Ascending aorta (tissue), 2 donors: ENCODE measurements at places on chromosomes 6 and 20. TPM values are rescaled to one million over a fixed set of nuclear protein-coding genes. Genes with fewer than 3 reads are reported as not detected.

- no peaks in the 10 kb centered on the region for H3K36me3 ChIP-seq
- no peak overlapping the region for H3K4me3 ChIP-seq
- no peak for DNase-seq
- no peak overlapping the region for H3K27ac ChIP-seq
- no peaks in the 10 kb centered on the region for H3K27me3 ChIP-seq
- peaks cover 10% of the 10 kb centered on the region for H3K4me1 ChIP-seq
These were observed 317.2 kb upstream of the CDYL start for GRCh38 chr6:4459032-4459431.

DNA sequence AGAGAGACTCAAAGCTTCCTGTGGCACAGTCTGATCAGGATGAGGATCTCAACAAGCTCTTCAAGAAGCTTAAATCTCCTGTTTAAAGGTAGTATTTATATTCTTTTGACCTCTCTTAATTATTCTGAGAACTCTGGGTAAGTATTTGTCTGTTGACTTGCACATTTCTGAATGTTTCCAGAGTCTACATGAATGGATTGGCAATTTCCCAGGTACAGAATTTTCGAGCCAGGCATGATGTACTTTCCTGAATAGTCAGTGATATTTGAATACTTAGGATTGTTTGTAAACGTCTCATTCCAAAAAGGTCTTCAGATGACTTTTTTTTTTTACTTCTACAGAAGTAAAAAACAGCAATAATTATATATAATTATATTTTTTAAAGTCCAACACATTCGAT lies 293.4 kb downstream of the TBC1D32 start:
- no peak overlapping the region for H3K27ac ChIP-seq
- H3K4me3 ChIP-seq: no peak overlapping the region
- H3K36me3 ChIP-seq: no peaks in the 10 kb centered on the region
- DNase-seq: no peak
- H3K27me3 ChIP-seq: no peaks in the 10 kb centered on the region

The SNAP91 gene
- total RNA-seq: 0.64 TPM

- DNase-seq: no peak
- peaks cover 39% of the 10 kb centered on the region for H3K36me3 ChIP-seq
- H3K27me3 ChIP-seq: no peaks in the 10 kb centered on the region
- no peak overlapping the region for H3K4me3 ChIP-seq
- no peak overlapping the region for H3K27ac ChIP-seq
These were observed 58.0 kb downstream of the AHI1 start for GRCh38 chr6:135439549-135439948.

GRCh38 chr6:112806163-112806865 lies 459.2 kb downstream of the RFPL4B start:
- H3K27ac ChIP-seq: no peak overlapping the region
- DNase-seq: no peak
- H3K27me3 ChIP-seq: no peaks in the 10 kb centered on the region
- H3K36me3 ChIP-seq: no peaks in the 10 kb centered on the region
- H3K4me3 ChIP-seq: no peak overlapping the region

DNA sequence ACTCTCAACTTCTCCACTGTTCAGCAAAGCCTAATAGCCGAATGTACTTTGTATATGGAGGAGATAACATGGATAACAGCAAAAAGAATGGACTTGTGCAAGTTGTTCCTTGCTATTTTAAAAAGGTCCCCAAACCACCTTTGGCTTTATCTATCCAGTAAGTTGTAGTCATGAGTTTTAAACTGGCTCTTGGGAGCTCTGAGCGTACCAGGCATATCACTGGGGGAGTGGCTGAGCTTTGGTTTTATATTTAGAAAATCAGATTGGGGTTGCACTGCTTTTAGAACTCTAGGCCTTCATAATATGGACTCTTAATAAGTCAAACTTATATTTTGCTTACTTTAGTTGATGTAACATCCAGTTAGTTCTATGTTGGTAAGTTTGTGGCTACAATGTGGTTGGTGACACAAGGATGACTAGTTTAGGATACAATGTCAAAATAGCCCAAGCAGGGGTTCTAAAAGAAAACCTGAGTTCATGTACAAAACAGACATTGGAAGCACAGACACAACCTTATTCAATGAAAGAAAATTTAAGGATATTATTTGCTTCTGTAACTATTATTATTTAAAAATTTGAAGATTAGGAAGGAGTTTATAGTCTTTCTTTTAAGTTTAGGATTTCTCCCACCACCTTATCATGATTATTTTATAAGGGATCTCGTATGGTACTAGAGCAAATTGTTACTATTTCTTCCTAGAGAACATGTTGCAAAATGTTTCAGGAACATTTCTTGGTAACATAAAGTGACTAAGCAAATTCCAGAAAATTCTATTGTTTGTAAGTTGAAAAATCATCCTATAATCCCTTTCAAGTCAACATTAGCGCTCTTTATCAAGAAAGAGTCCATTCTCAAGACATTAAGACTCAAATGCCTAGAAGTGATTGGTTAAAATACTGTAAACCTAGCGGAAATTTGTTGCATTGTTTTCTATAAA lies 165.8 kb upstream of the SUPT3H start:
- DNase-seq: no peak
- H3K4me3 ChIP-seq: no peak overlapping the region
- H3K27ac ChIP-seq: no peak overlapping the region
- H3K27me3 ChIP-seq: no peaks in the 10 kb centered on the region
- H3K36me3 ChIP-seq: no peaks in the 10 kb centered on the region
- no peaks in the 10 kb centered on the region for H3K4me1 ChIP-seq

DNA sequence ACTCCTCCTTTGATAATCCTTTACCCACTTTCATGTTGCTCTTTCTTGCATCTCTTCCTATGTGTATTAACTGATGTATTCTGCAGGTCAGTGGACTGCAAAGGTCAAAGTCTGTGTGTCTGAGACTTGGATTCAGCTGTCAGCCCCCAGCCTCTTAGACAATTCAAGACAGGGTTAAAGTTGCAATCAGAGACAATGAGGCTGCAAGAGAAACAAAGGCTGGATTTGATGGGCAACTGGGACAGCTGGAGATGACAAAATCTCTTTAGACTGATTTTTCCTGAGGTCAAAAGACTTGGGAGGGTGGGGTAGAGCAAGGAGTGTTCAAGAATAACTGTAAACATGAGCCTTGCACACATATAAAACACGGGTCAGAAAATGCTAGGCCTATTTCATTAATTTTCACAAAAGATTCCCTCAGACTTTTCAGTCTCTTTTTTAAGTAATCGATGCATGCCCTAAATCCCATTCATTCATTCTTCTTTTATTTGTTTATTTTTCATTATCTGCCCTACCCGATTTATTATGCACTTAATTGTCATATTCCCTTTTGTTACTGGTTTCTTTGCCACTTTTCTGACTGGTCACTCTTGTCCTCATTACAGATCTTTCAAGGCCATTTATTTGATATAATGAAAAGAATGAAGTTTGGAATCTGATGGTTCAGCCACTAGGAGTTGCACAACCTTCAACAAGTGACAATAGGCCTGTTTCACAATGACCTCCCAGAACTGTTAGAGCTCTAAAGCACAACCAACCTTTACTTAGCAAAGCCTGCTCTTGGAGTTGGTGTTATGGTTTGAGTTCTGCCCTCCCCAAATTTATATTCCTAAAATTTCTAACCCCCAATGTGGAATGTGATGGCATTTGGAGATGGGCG lies 33.8 kb upstream of the AKAP12 start:
- H3K27ac ChIP-seq: no peak overlapping the region
- H3K4me1 ChIP-seq: no peaks in the 10 kb centered on the region
- H3K36me3 ChIP-seq: no peaks in the 10 kb centered on the region
- DNase-seq: no peak

GRCh38 chr6:23202207-23202606 lies 632.8 kb downstream of the HDGFL1 start:
- H3K36me3 ChIP-seq: no peaks in the 10 kb centered on the region
- H3K4me1 ChIP-seq: no peaks in the 10 kb centered on the region
- H3K27me3 ChIP-seq: no peaks in the 10 kb centered on the region

DNA sequence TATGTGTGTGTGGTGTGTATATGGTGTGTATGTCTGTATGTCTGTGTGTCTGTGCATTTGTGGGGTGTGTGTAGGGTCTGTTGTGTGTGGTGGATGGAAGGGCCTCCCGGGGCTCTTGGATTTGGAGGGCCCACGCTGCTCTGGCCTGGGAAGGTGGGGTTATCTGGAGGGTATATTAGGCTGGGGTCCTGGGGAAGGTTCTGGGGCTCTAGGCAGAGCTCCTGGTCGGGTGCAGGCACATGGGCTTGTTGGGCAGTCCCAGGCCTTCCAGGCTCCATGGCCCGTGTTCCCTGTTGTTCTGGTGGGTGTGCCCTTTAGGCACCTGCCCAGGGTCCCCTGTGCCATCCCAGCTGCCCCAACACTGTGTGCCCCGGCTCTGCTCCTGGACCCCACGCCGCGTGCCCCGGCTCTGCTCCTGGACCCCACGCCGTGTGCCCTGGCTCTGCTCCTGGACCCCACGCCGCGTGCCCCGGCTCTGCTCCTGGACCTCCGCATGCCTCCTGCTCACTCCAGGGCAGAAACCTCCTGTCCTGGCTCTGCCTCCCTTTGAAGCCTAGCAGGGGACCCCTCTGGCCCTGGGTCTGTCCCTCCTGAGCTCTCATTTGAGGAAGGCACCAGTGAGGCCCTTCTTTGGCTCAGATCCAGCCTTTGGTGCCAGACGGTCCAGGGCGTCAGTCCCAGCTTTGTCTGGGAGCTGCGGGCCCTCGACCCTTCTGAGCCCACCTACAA lies 10.2 kb upstream of the MYT1 start:
- H3K4me3 ChIP-seq: no peak overlapping the region
- DNase-seq: no peak
- H3K4me1 ChIP-seq: no peaks in the 10 kb centered on the region
- H3K27ac ChIP-seq: no peak overlapping the region
- no peaks in the 10 kb centered on the region for H3K36me3 ChIP-seq

The PKHD1 gene
- not detected for total RNA-seq

DNA sequence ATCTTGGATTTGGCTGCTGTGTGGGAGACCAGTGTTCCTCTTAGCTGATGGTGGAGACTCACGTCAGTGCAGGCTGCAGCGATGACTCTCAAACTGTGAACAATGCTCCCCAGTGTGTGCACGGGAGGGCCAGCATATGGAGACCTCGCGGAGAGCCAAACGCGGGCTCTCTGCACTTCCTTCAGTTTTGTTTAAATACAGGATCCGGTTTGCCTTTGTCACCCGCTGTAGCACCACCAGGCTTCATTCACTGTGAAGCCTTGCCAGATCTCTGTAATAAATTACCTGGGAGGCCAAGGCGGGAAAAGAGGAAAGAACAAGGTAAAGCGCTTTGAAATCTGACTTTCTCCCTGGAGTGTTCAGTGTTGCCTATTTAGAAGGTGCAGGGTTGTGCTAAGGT lies 30.7 kb upstream of the TMEM14A start:
- H3K27ac ChIP-seq: no peak overlapping the region
- H3K36me3 ChIP-seq: no peaks in the 10 kb centered on the region
- no peak overlapping the region for H3K4me3 ChIP-seq
- no peaks in the 10 kb centered on the region for H3K4me1 ChIP-seq
- no peaks in the 10 kb centered on the region for H3K27me3 ChIP-seq

DNA sequence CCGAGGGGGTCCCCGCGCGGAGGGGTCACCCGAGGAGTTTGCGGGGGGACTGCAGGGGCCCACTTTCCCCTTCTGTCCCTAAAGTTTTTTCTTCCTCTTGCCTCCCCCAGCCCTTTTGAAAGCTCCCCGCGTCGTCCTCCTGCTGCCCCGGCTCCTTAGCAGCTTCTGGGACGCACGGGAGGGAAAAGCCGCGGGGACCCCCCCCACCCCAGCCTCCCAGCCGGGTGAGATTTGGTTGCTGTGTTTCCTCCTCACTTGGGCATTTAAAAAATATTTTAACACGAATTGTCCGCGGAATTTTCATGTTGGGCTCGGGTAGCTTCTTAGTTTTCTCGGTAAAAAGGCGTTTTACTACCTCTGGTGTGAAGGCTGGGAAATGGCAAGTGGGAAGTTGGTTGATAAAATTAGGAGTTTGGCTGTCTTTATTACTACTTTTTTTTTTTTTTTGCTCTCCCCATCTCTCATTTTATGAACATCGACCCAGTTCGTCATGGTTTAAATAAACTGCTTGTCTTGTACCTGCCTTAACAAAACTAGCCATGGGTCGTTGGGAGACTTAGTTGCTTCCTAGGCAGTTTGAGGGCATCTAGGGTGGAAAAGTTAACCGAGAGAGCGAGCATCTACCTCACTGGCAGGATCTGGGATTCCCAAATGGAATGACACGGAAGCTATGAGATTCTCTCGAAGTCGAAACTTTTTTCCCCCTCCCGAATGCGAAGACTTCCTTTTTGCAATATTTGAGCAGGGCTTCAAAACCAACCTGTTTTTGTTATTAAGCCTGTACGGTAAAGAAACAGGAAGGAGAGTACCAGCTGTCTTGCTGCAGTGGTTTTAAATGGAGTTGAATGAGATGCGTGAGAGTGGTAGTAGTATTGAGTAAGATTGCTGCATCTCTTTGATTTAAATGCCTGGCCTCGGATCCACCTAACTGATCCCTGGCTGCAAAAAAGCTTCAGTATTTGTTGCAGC lies 868 bp downstream of the NCOA3 start:
- H3K27ac ChIP-seq: peak overlapping the region; percentile 91
- no peaks in the 10 kb centered on the region for H3K36me3 ChIP-seq
- H3K4me1 ChIP-seq: peaks cover 13% of the 10 kb centered on the region
- H3K27me3 ChIP-seq: no peaks in the 10 kb centered on the region
- no peak for DNase-seq

DNA sequence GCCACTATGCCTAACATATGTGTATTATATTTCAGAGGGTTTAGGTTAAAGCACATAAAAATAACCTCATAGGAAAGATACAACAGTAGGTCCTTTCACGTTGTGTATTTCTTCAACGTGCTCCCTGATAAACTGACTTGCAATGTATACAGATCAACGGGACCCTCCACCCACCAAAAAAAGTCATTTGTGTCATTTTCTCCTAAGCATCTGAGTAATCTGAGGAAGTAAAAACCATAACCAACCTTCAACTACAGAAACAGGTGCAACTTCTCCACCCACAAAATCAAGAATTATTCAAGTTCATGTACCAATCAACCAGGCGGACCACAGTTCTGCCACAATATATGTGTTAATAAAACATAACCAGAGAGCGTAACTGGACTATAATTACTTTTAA lies 54.9 kb upstream of the NHSL1 start:
- no peaks in the 10 kb centered on the region for H3K4me1 ChIP-seq
- DNase-seq: no peak
- no peaks in the 10 kb centered on the region for H3K27me3 ChIP-seq
- no peak overlapping the region for H3K27ac ChIP-seq

The SLC17A2 gene
- total RNA-seq: not detected
